Muscle of arm (tissue), 14 donors: ENCODE measurements at places on chromosomes 1 and 21.

DNA sequence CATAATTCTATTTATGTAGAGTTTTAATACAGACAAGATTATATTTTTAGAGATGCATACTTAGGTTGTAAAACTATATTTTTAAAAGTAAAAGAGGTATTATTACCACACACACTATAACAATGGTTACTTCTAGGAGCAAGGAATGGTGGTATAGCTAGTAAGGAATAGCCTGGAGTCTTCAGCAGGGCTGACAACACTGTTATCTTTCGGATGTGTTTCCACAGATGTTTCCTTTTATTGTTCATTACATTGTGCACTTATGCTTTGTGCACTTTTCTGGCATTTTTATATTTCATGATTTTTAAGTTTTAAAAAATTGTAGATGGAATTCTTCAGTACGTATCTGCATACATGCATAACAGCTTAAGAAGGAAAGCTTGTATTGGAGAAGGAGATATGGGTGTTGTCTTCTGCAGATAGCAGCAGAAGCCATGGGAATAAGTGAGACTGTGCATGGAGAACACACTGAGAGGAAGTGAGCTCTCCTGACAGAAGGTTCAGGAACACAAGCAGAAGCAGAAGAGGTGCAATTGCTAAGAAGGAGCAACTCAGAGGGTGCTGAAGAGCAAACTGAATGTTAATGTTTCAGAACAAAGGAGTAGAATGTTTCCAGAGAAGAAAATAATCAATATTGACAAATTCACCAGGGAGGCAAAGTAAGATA, 91.8 kb downstream of the UCHL5 start:
- DNase-seq = no peak

DNA sequence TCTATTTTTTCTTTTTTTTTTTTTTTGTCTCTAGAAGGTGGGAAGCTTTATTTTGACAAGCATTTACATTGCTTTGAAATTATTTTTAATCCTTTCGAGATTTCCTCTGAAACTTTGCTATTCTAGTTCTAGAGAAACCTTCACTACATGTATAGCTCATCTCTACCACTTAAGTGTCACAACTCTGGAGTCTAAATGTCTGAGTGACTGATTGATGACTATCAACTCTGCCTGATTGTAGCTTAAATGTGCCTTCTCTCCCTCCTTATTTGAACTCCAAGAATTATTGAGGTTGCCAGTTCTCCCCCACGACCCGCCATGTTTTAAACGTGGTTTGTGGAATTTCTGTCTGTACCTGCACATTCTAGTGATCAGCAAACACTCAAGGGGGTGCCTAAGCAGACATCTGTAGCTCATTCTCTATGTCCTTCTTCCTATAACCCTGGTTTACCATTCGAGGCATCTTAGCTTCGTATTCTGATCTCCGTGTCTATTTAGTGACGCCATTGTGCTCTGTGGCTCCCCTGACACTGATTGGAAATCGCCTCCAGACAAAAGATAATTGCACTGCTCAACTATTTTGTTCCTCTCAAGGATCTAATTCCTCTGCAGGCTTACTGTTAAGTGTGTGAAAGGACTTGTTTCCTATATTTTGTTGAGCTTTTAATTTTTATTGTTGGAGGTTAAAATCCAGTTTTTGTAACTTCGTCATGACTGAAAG, 1570.6 kb downstream of the BRINP3 start:
- DNase-seq = no peak

- no peak for DNase-seq
Observed at GRCh38 chr1:203225071-203225470, 4.4 kb downstream of the CHIT1 start.

GRCh38 chr1:240501115-240501514, 110.8 kb downstream of the GREM2 start:
- no peak for DNase-seq

- no peak for DNase-seq
Observed at GRCh38 chr1:238710697-238711096, 675.7 kb upstream of the CHRM3 start.

GRCh38 chr1:60866226-60866900, 216.0 kb upstream of the NFIA start:
- DNase-seq = no peak
